Vagina (tissue), 2 donors: ENCODE measurements at places on chromosomes 13 and 19.

DNA sequence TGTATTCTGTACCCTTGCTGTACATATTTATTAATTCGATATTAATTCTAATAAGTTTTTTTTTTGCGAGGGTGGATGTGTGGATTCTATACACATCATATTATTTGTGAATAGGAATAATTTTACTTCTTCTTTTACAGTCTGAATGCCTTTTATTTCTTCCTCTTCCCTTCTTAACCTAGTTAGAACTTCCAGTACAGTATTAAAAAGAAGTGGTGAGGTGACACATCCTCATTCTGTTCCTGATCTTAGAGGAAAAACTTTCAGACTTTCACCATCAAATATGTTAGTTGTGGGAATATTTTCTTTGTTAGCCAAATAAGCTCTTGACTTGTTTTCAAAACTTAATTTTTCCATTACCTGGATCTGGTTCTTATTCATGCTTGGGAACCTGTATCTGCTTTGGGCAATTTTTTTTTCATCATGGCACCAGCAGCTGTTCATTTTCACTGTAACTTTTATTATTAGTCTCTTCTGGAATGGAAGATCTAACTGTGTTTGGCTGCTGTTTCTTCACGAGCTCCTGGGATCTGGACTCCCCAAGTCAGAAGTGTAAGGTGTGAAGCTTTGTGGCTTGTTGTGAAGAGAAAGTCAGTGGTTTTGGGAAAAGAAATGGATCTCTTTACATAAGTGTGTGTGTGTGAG is 33.1 kb downstream of the RGCC start:
- no peak overlapping the region for H3K4me3 ChIP-seq
- no peaks in the 10 kb centered on the region for H3K27me3 ChIP-seq
- H3K27ac ChIP-seq: no peak overlapping the region
- no peaks in the 10 kb centered on the region for H3K36me3 ChIP-seq

DNA sequence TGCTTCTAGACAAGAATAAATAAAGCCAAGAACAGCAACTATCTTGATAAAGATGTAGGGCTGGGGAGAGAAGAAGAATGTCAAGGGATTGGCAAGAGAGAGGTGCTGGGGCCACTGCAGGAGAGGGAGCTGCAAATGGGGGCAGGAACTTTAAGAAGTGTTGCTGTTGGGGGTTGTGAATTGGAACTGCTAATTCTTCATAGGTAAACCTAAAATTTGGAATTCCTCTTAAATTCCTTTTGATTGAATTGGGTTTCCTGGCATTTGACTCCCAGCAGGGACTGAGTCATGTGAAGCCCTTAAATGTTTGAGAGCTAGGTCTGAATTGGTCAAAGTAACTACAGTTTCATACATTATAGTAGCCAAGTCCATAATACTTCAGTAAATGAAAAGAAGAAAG is 305.6 kb upstream of the TMTC4 start:
- no peaks in the 10 kb centered on the region for H3K4me1 ChIP-seq
- no peak overlapping the region for H3K27ac ChIP-seq
- DNase-seq: no peak
- no peaks in the 10 kb centered on the region for H3K36me3 ChIP-seq
- no peaks in the 10 kb centered on the region for H3K27me3 ChIP-seq
- no peak overlapping the region for H3K4me3 ChIP-seq

DNA sequence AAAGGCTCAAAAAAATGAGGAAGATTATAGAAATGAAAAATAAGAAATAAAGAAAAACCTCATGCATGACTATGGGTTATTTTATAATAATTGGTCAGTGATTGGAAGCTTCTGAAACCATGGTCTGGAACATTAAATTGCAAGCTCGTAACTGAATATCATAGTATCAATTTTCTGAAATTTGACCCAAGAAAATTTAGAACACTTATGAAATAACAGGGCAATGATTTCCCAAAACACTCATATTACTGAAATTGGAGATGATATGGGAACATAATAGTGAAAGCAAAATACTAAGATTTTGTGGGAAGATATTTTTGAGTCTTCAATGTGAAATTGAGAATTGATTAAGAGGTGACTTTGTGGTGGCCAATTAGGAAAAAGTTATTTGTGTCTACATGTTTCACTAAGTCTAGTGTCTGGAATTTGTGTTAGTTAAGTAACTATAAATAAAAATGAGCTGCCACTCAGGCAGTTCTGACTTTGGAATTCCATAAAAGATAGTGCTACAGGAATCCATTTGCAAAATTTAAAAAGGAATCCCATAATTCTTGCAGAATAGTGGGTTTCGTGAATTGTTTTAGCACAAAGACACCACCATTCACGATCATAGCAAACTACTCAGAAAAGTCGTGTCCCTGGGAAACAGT is 603.0 kb downstream of the LMO7 start:
- no peaks in the 10 kb centered on the region for H3K27me3 ChIP-seq
- H3K36me3 ChIP-seq: no peaks in the 10 kb centered on the region
- H3K4me3 ChIP-seq: no peak overlapping the region
- H3K4me1 ChIP-seq: no peaks in the 10 kb centered on the region
- DNase-seq: no peak
- no peak overlapping the region for H3K27ac ChIP-seq

GRCh38 chr19:11375143-11375948 is 880 bp downstream of the SWSAP1 start:
- peak overlapping the region; percentile 60 for H3K4me3 ChIP-seq
- H3K27me3 ChIP-seq: no peaks in the 10 kb centered on the region
- H3K36me3 ChIP-seq: no peaks in the 10 kb centered on the region
- H3K27ac ChIP-seq: peak overlapping the region; percentile 86
- peaks cover 58% of the 10 kb centered on the region for H3K4me1 ChIP-seq

DNA sequence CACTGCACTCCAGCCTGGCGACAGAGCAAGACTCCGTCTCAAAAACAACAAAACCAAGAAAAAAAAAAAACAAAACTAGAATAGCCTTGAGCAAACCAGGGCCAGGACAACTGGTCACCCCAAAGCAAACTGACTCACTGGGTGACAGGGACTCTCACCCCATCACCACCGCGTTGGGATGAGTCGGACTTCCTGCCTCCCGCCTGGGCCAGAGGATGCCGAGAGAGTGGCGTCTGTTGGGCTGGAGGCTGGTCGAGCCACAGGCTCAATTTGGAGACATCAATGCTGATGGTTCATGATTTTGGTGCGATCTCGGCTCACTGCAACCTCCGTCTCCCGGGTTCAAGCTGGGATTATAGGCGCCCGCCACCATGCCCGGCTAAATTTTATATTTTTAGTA is 11.6 kb downstream of the TMPRSS9 start:
- no peak overlapping the region for H3K4me3 ChIP-seq
- H3K36me3 ChIP-seq: no peaks in the 10 kb centered on the region
- DNase-seq: no peak
- H3K27ac ChIP-seq: no peak overlapping the region
- H3K4me1 ChIP-seq: no peaks in the 10 kb centered on the region

DNA sequence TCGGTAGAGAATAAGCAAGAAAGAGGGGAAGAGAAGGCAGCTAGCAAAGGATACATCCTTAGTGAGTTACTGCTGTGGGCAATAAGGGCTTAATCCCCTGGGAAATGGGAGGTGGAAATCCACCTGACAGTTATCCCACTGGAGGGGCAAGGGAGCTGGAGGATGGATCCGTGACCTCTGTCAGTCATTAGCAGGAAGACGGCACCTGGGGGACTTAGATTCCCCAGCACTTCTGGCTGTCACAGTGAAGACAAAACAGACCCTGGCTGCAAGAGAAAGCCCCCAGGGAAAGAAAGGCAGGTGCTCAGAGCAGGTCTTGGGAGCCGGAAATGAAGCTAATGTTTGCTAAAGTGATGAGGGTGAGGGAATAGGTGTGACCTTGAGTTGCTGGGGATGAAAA is 70.4 kb upstream of the MRI1 start:
- DNase-seq: no peak
- H3K27me3 ChIP-seq: no peaks in the 10 kb centered on the region
- H3K27ac ChIP-seq: no peak overlapping the region
- no peaks in the 10 kb centered on the region for H3K36me3 ChIP-seq

DNA sequence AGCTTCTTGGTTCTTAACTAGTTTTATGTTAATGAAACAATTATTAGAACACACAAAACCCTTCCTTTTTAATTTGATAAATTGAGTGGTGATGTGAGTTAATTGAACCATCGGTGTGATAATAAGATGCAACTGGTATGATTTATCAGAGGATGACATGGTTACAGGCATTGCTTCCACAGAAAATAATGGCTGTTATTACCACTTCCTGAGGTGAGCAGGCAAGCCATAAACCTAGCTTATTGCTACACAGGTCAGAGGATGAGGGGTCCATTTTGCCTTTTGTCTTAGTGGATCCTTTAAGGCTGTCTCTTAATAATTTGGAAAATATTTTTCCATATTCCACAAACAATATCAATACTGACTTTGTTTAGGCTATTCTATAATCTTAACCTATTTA is 226.6 kb upstream of the EDNRB start:
- no peaks in the 10 kb centered on the region for H3K4me1 ChIP-seq
- H3K36me3 ChIP-seq: no peaks in the 10 kb centered on the region
- no peak overlapping the region for H3K27ac ChIP-seq
- no peak for DNase-seq
- no peak overlapping the region for H3K4me3 ChIP-seq
- no peaks in the 10 kb centered on the region for H3K27me3 ChIP-seq

GRCh38 chr13:95462801-95463200 is 89.7 kb upstream of the CLDN10 start:
- no peak for DNase-seq
- no peak overlapping the region for H3K27ac ChIP-seq
- H3K27me3 ChIP-seq: no peaks in the 10 kb centered on the region
- no peak overlapping the region for H3K4me3 ChIP-seq

- H3K27me3 ChIP-seq: no peaks in the 10 kb centered on the region
- no peaks in the 10 kb centered on the region for H3K4me1 ChIP-seq
- DNase-seq: no peak
- no peaks in the 10 kb centered on the region for H3K36me3 ChIP-seq
- H3K4me3 ChIP-seq: no peak overlapping the region
Measured at GRCh38 chr13:23934520-23934919, 37.2 kb upstream of the C1QTNF9B start.

DNA sequence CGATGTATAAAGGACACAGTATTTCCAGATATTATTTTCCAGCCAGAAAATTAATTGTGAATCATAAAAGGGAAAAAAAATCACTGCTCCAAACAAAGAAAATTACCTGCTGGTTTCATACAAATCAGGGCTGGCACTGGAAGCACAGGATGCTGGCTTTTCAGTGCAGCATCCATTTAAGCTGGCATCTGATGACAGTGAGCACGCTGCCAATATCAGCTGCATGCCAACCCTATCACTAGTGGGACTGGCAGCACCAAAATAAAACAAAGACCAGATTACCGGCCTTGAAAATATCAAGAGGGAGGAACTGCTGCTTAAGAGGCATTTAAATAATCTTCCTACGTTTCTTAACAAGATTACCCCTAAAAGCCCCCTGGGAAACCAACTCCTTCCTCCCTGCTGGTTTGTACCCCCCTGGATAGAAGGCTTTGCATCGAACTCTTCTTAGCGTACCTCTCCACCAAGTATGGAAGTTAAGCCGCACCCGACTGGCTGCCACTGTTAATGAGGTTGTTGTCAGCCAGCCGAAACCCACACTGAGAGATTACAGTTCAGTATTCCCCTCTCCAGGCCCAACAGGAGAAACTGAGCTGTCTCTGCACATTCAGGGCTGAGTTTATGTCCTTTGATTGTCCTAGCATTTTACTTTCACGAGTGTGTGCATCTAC is 257.8 kb downstream of the EFNB2 start:
- H3K4me3 ChIP-seq: no peak overlapping the region
- H3K36me3 ChIP-seq: no peaks in the 10 kb centered on the region
- H3K27ac ChIP-seq: no peak overlapping the region

DNA sequence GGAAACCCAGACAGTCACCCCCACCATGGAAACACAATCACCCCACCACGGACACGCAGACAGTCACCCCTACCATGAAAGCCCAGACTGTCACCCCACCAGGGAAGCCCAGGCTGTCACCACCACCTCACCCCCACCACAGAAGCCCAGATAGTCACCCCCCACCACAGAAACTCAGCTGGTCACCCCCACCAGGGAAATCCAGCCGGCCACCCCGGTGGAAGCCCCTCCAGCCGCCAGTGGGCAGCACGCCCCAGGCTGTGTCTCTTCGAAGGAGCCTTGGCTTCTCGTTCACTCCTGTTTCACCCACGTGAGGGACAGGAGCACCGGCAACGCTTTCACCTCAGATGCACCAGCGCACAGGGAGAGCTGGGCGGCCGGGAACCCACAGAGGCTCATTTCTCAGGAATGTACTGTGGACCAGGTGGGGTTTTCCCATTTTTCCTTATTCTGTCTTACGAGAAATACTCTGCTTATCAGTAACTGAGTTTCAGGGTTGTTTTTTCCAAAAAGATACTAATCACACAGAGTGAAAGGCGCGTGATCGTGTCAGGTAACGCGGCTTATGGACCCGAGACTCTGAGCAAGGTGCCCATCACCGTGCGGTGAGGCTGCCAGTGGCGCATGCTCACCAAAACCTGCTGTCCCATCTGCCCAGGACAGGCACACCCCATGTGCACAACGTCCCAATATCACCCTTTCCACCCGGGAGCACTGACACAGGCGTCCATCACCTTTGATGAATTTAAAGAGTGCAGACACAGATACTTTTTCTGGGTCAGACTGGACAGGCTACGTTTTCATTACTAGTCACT is 28.0 kb downstream of the CARS2 start:
- H3K4me1 ChIP-seq: no peaks in the 10 kb centered on the region
- peaks cover 55% of the 10 kb centered on the region for H3K36me3 ChIP-seq
- no peak overlapping the region for H3K27ac ChIP-seq

DNA sequence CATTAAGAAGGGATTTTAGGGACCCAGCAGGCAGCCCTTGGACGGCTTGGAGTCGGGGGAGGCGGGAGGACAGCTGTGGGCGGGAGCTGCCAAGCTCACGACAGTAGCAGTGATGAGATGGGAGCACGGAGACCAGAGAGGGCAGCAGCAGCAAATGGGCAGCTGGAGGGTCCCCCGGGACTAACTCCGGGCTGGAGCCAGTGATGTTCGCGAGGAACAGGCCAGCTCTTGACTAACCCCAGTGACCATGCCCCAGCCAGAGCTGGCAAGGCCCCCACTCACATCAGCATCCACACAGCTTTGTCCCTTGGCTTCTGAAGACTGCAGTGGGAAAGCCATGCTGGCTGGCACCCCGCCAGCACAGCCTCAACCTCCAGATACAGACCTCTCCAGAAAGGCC is 81.9 kb downstream of the RAB20 start:
- H3K27ac ChIP-seq: no peak overlapping the region
- no peaks in the 10 kb centered on the region for H3K27me3 ChIP-seq
- DNase-seq: no peak

GRCh38 chr19:13764821-13765394 is 586 bp downstream of the MRI1 start:
- peaks cover 30% of the 10 kb centered on the region for H3K4me1 ChIP-seq
- peak overlapping the region; percentile 73 for H3K27ac ChIP-seq
- no peak for DNase-seq
- peak overlapping the region; percentile 71 for H3K4me3 ChIP-seq

GRCh38 chr13:39311619-39312018 is 273.4 kb downstream of the NHLRC3 start:
- no peak overlapping the region for H3K4me3 ChIP-seq
- no peak overlapping the region for H3K27ac ChIP-seq
- H3K36me3 ChIP-seq: no peaks in the 10 kb centered on the region

- H3K4me3 ChIP-seq: no peak overlapping the region
- no peak for DNase-seq
- H3K4me1 ChIP-seq: no peaks in the 10 kb centered on the region
- H3K27me3 ChIP-seq: no peaks in the 10 kb centered on the region
- H3K27ac ChIP-seq: no peak overlapping the region
Measured at GRCh38 chr19:51541458-51542357, 10.2 kb upstream of the SIGLEC6 start.
